ENCODE measurements at places on chromosomes 7 and 10.

GRCh38 chr7:70016044-70016770 lies 417.9 kb downstream of the AUTS2 start:
- DNase-seq: peak; percentile 81

- DNase-seq: peak; percentile 8
These were observed 101.4 kb downstream of the RELN start for GRCh38 chr7:103887853-103888602.

GRCh38 chr10:61503051-61503450 lies 49.9 kb upstream of the TMEM26 start:
- peak; percentile 67 for DNase-seq

- peak; percentile 19 for DNase-seq
These were observed 6.5 kb downstream of the CPVL start for GRCh38 chr7:29139796-29140195.

GRCh38 chr7:103711413-103711812 lies 265.4 kb upstream of the SLC26A5 start:
- no peak for DNase-seq

DNA sequence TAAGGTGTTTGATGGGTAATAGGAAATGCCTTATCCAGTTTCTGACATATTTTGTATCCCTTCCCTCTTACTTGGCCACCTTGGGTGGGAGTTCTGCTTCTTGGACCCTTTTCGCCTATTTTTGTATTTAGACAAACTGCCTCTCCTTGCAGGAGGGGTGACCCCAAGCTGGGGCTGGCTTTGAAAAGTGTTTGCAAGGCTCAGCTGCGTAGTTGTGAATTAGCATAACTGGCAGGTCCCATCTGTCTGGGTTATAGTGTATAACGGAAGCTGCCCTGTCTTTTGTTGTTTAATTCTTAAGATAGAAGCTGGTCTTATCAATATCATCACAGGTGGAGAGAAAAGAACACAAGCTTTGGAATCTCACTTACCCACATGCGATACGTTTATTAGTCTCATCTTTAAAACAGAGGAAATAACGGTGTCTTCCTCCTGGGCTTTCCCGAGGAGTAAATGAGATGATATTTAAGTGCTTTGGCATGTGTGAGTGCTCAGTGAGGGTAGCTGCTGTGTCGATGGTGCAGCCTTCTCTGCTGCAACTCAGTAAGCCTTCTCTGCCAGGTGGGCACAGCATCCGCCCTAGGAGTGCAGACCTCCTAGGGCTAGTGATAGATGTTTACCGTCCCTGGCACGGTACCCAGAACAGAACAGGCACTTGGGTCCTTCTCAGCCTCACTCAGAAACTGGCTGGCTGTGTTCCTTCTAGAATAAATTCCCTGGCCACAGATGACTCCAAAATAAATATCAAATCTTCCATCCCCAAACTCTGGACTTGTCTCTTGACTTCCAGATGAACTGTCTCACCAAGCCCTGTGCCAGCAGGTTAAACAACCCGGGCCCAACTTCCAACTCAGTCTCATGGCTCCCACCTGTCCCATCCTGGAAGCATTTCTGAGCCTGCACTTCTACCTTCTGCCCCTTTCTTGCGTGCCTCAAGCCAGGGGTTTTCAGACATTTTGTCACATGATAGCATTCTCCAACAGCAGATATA lies 227.3 kb downstream of the GFRA1 start:
- no peak for DNase-seq

DNA sequence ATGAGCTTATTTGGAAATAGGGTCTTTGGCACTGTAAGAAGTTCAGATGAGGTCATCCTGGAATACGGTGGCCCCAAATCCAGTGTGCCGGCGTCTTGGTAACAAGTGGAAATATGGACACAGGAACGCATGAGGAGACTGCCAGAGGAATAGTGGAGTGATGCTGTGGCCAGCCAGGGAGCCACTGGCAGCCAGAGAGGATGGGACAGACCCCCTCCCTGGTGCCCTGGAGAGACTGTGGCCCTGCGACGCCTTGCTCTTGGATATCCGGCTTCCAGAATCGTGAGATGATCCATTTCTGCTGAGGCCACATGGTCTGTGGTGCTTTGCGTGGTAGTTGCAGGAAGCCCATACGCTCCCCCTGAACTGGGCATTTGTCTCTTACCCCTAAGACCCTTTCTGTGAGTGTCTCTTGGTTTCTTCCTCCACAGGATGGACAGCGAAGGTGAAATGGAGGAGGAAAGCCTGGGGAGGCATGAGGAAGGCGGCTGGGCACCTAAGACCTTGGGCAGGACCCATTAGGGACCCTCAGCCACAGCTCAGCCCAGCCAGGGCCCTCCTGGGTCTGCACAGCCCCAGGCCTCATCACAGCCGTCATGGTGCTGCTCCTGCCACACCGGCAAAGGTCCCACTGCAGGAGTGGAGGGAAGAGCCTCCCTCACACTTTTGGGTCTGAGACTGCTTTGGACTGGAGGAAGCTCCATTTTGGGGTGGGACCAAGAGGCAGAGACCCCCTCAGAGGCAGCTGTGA lies 53.6 kb downstream of the INSIG1 start:
- DNase-seq: no peak

GRCh38 chr10:22761569-22762220 lies 47.3 kb upstream of the PIP4K2A start:
- DNase-seq: peak; percentile 60

DNA sequence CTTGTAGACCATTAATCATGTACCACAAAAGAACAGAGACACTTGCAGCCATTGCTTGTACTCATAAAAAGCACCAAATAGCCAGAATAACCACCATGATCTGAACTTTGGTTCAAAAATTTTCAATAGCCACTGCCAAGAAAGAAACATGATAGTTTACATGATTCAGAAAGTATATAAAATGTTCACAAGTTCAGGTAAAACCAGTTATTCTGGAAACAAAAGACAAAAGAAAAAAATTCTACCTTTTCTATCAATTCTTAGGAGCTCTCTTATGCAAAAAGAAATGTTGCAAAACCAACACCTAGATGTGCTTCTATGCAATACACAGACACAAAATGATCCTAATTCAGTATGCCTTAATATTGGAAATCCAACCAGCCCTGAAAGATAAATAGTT lies 108.7 kb downstream of the PCLO start:
- no peak for DNase-seq

DNA sequence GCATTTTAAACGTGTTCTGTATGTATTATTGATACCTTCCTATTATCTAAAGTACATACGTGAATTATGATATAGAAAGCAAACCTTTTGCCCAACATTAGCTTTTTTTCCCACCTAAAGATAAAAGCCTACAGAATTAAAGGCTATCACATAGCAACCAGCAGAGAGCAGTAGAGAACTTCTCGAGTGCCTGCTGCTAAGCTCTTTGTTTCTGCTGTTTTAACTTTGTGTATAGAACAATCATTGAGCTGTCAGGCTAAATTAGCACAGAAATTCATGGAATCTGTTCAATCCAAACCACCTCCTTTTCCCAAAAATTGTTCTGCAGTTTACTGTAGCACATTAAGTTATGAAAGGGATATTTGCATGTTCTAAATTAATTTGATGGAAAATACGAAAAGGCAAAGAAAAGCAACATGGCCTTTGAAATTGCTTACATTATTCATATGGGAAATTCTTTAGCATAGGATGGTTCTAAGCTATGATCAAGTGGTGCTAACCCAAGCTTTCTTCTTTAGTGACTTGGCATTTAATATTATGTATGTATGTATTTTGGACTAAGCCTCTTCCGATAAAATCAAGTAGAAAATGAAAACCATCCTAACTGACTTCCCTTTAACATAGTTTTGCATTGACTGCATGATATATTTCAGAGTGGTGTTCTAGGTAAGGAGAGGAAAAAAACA lies 1288.5 kb downstream of the GATA3 start:
- peak; percentile 48 for DNase-seq

DNA sequence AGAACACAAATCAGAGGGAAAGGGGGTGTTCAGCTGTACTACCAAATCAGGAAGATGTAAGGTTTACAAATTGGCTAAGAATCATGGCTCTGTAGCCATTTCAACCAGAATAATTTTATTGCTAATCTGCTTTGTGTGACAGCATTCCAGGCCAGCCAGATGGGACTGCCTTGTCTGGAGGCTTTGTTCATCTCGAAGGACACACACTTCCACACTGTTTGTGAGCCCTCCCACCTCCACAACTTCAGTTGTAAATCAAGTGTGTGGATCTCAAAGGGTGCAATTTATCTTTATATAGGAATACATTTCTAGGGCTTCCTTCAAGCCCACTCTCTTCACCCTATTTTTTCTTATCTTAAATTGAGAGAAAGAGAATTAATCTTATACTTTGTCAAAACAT lies 6.9 kb upstream of the OIT3 start:
- no peak for DNase-seq

GRCh38 chr7:131544449-131545301 lies 11.8 kb downstream of the PODXL start:
- DNase-seq: no peak

GRCh38 chr7:99409192-99409572 lies 413 bp downstream of the BUD31 start:
- no peak for DNase-seq

DNA sequence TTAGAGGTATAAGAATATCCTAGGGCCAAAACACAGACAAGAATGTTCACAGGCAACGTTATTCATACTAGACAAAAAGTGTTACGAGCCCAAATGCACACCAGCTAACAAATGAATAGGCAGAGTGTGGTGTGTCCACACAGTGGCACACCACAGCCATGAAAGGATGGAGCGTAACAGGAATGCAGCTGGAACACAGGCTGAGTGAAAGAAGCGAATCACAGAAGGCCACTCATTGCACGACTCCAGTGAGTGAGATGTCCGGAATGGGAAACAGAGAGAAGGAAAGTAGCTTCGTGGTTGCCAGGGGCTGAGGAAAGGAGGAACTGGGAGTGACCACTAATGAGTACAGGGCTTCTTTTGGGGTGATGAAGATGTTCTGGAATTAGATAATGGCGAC lies 198.8 kb downstream of the TNS3 start:
- DNase-seq: peak; percentile 9

- DNase-seq: no peak
These were observed 20.2 kb upstream of the PPIF start for GRCh38 chr10:79327090-79327457.

GRCh38 chr7:151745706-151746105 lies 131.2 kb downstream of the PRKAG2 start:
- no peak for DNase-seq

GRCh38 chr7:157440346-157441022 lies 103.7 kb downstream of the DNAJB6 start:
- DNase-seq: no peak

DNA sequence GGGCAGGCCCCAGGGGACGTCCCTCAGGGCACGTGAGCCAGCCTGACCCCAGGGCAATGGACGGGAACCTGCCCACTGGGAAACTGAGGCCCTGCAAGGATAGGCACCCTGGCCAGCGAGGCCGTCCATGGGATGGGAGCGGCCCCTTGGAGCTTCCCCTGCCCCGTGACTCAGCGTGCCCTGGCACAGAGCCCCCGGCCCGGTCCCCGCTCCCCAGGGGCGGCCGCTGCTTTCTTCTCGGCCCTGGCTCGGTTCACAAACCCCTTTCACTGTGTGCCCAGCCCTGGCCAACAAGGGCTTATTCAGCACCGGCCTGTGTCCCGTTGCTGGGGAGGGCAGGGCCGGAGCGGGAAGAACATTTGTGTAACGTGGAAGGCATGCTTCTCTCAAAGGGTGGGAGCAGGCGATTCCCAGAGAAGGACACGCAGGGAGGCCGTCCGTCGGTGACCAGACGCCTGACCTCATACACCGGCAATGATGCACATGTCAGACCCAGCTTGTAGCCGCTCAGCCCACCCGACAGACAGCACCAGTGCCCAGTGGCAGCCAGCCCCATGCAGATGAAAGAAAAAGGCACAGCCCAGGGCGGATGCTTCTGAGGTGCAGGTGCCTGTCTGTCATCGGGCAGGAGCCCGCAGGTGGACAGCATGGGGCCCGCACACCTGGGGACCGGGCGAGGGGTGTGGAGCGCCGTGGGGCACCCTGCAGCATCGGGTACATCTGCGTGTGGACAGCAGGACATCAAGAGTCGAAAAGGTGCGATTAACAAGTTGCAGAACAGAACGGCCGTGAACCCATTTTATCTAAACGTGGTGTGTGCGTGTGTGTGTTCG lies 94.5 kb downstream of the PDGFA start:
- DNase-seq: peak; percentile 4

GRCh38 chr10:27433976-27434375 lies 70.1 kb upstream of the RAB18 start:
- DNase-seq: no peak

DNA sequence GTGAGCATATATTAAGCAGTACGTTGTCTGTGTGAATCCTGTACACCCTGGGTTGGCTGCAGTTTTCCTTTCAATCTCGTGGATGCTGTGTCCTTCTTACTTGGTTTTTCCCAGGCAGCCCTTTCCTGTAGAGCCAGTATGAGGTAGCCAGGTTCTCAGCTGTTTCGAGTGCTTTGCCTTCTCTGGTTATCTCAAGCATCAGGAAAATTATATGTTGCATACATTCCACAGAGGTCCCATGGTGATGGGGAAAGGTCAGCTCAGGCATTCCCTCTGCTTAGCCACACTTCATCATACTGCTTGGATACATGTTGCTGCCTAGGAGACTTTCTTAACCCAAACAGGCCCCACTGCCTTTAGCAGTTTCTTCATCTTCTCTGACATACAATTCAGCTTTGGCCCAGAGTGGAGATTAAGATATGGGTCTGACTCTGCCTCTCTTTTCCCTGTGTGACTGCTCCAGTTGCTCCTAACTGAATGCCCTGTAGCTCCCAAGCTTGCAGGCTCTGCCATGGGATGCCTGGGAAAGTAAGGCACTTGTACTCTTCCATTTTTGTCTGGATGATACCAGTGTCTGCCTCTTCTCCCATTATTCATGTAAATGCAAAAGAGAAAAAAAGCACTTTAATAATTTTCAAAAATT lies 11.3 kb downstream of the GNAI1 start:
- DNase-seq: peak; percentile 70

DNA sequence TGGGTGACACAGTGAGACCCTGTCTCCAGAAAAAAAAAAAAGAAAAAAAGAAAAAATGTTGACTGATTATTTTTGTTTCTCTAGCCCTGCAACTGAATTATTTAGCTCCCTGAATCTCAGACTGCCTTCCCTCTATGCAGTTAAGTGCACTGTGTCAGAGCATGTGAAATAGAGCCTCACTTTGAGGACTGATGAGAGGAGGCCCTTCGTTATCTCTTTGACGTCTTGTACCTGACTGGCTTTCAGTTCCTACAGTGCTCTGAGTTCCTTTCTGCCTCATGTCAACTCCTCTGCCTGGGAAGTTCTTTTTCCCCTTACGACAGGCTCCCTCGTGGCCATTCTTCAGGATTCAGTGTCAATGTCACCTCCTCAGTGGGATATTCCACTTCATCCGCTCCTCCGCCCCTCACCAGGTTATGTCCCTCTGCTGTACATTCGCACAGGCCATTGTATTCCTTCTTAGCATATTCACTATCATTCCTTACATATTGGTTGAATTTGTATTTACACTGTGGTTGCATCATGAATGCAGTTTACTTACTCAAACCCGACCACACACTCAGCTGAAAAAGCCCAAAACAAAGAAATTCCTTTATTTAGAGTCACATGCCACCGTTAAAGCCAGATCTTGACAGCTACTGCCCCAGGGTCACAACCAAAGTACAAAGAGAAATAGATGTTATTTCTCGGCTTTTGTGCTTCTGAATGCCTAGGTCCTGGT lies 18.1 kb upstream of the CAMK2G start:
- peak; percentile 60 for DNase-seq

GRCh38 chr10:97353945-97354344 lies 19.4 kb upstream of the FRAT2 start:
- no peak for DNase-seq

All from fibroblast of mammary gland (primary cell).